ENCODE measurements at places on chromosomes 12 and 14.

DNA sequence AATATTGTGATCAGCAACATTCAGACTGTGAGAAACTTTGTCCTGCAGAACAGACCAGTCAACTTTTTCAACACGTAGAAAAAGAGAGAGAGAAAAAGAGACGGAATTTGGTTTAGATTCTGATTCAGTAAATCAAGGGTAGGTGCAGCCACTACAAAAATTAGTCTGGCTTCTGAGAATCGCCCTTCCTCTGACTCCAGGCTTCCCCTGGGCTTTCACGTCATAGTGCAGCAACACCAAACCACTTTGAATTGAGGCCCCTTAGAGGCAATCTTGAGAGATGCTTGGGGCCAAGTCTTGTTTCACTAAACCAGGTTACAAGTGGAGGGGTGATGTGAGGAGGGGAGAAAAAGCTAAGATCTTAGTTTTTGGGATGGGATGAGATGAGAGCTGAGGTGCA is 37.5 kb upstream of the PTGR2 start:
- DNase-seq: no peak

GRCh38 chr12:100706033-100706432 is 88.5 kb upstream of the ANO4 start:
- DNase-seq: no peak

DNA sequence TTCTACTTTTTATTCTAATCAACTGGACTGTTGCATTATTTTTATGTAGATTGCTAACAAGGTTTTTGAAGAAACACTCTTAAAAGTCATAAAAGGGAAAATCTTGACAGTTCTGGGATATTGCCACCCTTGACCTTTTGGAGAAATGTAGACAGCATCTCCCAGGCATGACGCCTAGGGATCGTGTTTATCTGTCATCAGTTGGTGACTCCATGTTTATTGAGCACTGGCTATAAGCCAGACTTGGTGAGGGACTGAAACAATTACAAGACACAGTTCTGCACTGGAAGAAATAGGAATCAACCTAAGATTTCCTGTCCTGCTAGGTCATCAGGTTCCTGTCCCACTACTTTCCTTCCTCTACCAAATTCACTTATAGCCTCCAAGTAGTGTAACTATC is 34.5 kb downstream of the HMGA2 start:
- no peak for DNase-seq

- DNase-seq: no peak
Observed at GRCh38 chr12:43347026-43347425, 205.0 kb downstream of the ADAMTS20 start.

DNA sequence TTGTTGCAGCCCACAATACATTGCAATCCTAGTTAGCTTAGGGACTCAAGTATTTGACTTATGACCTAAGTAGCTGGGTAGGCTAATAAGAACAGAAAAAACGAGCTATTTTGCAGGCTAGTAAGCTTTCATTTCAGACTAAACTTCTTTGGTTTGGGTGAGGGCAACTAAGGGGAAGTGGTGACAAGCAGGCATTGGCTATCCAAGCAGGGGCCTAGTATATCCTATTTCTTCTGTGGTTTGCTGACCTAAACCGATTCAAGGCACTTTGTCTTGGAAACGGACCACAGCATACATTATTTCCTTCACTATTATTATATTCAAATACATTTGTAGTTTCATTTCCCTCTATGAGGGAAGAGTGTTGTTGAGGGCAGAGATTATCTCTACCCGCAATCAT is 21.6 kb upstream of the SLC5A8 start:
- no peak for DNase-seq

- no peak for DNase-seq
Observed at GRCh38 chr12:48000878-48001504, 3.3 kb downstream of the COL2A1 start.

DNA sequence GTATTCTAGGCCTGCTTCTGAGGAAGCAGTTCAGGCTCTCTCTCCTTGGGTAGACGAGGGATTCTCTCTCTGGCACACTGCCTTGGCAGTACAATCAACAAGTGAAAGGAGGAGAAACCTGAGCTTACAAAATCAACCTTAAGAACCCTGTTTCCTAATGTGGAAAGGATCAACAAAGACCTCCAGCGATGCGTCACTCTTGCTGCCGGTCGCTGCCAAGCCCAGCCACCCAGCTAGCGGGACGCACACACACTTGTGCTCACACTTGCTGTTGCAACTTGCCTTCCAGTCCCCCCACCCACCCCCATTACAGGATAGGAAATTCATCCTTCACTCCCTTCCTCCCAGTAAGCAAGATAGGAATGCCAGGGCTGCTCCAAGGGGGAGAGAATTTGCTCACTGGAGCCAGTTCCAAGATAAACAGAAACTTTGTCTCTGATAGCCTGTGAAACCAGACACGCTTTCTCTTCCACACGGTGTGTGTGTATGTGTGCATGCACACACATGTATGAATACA is 144.3 kb downstream of the BCL11B start:
- DNase-seq: no peak

- DNase-seq: no peak
Observed at GRCh38 chr12:126084480-126084879, 1019.2 kb downstream of the AACS start.

DNA sequence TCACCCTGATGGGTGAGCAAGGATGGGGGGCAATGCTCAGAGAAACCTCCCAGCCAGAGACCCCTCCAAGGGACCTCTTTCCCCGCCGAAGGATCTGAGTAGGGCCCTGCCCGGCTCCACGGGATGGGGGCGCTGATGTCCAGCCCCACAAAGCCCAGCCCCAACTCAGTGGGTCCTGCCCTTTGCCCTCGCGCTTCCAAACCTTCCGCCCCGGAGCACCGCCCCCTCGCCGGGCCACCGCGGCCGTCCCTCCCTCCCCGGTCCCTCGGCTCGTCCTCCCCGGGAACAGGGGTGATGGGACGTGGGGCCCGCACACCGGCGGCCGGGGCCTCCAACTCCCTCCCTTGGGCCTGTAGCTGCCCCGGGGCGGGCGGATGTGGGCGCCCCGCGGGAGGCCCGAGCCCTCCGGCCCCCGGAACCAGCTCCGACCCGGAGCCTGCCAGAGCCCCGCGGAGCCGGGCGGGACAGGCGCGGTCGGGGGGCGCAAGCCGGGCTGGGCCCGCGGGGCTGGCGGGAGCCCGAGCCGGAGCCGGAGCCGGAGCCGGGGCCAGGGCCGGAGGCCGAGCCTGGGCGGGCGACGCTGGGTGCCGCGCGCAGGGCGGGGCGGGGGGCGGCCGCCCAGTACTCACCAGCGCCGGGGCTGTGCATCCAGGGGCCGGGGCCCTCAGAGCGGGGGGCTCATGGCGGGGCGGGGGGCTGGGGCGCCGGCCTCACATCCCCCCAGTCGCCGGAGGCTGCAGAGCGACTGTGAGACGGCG is 386 bp downstream of the HDAC7 start:
- DNase-seq: no peak

DNA sequence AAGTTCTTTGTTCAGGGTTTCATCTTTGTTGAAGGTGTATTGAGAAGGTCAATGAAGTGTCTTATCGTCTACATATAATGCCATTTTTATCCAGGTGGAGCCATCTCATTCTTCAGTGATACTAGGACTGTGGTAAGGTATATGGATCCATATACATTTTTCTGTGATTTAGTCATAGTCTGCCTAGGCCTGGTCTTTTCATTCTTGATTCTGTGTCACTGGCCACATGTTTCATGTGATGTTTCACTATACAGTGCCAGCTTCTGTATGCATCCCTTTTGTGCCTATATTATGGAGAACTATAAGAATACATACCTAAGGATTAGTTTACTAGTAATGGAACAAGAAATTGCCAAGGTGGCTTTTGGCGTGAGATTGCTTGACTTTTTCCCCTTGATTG is 40.5 kb downstream of the VEZT start:
- DNase-seq: no peak

- no peak for DNase-seq
Observed at GRCh38 chr14:79197516-79197915, 1013.8 kb downstream of the DIO2 start.

DNA sequence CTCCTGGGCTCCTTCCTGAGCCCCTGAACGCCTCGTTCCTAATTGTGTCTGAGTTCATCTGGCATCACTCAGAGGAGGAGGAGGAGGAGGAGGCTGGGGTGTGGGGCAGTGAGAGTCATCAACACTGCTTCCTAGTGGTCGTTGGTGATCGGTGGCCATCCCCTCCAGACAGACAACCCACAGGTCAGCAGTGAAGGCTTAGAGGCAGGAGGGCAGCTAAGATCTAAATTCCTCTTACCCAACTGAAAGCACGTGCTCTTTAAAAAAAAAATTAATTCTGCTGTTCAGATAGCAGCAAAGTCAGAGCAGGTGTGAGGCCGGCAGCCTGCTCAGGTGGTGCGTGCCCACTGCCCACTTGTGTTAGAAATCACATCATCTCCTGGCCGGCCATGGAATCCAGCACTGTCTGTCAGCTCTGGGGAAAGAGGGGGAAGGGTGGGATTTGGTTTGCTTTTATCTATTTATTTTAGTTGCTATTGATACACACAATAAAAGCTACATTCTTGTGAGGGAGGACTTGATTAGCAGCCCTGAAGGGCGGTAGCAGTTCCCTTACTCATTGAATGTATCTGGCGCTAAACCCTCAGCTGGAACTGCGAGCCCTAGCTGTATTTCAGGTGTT is 46.6 kb downstream of the PPP2R5C start:
- DNase-seq: no peak
